ENCODE measurements at places on chromosomes 3 and 15.

DNA sequence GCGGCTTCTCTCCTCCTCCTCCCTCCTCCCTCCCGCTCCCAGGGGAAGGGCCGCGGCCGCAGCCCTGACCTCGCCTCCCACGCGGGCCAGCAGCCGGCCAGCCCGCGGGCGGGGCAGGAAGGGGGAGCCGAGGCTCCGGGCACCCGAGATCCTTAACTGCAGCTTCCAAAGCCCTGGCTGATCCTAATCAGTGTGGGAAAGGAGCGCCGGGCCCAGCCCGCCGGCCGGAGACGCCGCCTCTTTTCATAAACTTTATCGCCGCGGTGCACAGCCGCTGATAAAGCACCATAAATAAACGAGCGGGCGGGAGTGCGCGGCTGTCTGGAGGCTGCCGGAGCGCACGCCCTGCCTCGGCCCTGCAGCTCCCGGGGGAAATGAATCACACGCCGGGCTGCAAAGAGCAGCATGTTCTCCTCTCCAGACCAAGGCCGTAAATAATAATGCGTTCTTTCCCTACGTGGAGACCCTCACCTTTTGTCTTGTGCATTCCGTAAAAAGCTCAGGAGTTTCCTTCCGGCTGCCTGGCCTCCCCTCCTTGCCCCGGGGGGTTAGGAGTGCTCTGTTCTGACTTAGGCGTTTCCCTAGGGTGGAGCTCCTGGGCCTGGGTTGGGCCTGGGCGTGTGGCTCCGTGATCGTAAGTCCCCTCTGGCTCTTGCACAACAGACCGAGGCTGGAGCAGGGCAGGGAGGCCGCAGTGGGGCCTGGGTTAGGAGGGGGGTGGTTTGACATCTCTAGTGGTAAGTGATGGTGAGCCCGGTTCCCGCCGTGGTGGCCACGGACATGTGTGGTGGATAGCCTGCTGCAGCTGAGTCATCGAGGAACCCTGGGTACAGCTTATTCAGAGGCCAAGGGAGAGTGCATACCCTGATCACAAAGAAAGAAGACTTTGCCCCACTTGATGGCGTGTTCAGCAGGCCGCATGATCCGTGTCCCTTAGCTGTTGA, 132.6 kb upstream of the HES1 start:
- DNase-seq, result no peak

DNA sequence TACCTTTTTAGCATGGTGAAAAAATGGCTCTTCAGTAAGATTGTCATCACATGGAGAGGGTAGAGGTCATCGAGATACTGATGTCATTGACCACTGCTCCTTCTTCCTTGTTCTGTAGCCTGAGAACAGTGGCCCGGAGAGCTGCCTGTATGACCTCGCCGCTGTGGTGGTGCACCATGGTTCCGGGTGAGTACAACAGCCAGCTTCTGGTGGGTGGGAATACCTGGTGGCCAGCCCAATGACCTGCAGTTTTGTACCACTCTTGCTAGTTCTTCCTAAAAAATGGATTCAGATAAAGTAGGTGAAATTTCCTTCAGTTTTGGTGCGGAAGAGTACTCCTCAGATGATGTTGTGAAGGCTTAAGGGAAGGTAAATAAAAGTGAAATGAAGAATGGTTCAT, 8.4 kb upstream of the FBXL22 start:
- DNase-seq, result no peak

DNA sequence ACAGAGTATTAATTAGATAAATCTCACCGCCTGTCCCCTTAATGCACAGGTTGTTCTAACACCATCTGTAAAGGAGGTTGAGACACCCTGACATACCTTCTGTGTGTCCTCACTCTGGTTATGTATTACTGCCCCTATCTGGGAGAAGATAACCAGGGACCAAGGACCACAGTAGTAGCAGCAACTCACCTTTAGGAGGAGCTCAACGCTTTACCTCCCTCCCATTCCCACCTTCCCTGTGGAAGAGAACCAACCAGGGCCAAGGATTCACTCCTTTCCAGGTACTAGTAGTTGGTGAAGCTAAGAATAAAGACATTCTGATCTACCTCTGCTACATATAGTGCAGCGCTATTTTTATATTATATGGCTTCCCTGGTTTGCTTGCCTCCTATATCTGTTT, 232.6 kb downstream of the MEX3B start:
- no peak for DNase-seq

- no peak for DNase-seq
Measured at GRCh38 chr3:62027241-62027640, 346.1 kb downstream of the FEZF2 start.

DNA sequence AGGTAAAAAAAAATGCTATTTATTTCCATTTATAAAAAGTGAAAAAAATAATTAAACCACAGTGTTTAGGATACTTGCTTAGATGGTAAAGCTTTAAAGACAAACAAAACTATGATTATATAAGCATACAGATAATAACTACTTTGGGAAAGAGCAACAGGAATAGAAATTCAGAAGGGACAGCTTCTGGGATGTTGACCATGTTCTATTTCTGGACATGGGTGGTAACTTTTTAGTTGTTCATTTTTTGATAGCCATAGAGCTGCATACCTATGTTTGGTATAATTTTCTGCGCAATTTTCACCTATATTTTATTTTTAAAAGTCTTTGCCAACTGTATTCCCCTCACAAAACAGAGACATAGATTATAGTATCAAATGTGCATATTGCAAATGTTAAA, 572.0 kb upstream of the NR2F2 start:
- no peak for DNase-seq

GRCh38 chr15:55230051-55230670, 33.4 kb upstream of the RSL24D1 start:
- no peak for DNase-seq

- no peak for DNase-seq
Measured at GRCh38 chr15:65985387-65985786, 116.1 kb downstream of the RAB11A start.

DNA sequence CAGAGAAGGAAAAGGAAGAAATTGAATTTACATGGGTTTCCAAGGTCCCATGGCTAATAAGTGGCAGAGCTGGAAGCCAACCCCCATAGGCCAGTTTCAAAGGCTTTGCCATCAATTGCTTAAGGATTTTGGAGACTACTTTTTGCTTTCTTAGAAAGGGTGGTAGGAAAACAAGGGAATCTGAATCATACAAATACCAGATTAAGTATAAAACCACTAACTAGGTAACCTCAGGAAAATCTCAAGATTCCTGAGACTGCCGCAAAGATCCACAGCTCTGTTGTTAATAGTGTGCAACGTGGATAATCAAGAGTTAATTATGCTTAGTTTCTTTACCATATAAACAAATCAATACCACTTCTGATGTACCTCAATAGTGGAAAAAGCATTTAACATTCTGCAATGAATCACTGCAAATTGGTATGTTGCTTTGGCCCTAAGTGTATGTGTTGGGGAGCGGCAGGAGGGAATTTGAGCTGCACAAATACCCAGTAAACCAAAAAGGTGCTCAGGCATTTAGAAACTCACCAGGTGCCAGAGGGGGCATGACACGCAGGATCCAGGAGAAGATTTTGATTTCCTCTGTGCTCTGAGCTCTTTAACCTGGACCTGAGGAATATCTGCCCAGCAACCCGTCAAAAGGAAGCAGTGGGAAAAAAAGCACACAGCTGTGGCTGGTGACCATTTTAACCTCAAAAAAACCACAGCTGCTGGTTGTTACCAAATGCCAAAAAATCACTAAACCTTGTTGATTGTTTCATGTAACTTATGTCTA, 22.0 kb downstream of the AADAC start:
- DNase-seq, result no peak

DNA sequence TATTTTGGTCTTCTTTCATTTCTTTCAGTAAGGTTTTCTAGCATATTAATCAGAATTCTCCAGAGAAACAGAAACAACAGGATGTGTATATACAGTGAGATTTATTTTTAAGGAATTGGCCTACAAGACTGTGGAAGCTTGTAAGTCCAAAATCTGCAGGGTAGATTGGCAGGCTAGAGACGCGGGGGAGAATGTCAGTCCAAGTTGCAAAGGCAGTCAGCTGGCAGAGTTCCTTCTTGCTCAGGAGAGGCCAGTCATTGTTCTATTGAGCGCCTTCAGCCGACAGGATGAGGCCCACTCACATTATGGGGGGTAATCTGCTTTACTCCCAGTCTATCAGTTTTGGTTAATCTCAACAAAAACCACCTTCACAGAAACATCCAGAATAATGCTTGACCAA, 133.4 kb upstream of the UBE3A start:
- DNase-seq, result no peak

DNA sequence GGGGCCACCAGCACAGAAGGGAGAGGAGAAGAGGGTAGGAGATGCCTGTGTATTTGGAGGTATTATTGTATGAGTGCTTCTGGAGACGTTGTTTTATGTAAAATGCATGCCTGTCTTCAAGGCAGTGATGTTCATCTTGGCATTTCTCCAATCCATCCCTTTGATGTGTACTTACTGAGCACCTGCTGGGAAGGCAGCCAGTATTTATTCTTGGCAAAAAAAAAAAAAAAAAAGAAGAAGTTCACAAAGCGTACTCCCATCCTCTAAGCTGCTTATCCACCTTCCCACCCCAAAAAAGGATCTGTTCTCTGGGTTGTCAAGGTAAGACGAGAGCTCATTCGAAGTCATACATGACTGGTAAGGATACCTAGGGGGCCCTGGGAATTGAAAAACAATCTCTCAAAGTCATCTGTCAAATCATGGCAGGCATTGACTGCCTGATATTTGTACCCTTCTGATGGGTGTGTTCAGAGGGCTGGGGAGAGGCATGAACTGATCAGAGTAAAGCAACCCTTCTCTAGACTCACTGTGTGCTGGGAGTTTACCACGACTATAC, 30.0 kb upstream of the SLC6A1 start:
- no peak for DNase-seq

DNA sequence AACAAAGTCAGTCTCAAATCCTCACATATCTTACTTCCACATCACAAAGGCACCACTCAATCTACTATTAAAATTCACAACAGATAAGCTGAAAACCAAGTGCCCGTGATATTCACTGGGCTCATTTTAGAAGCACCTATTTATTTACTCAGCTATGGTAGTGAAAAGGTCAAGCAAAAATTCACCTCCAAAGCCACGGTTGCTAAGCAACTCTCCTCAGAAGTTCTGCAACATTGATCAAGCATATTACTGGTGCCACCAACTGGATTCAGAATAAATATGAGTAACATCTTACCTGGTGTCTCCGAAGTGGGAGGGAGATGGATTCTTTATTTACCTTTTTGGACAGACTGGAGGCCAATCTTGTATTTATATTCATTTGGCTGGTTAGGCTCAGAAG, 714.8 kb downstream of the FHIT start:
- no peak for DNase-seq

GRCh38 chr15:81856001-81856633, 189.7 kb downstream of the MEX3B start:
- no peak for DNase-seq

- no peak for DNase-seq
Measured at GRCh38 chr3:197794115-197794514, 3.1 kb downstream of the LRCH3 start.

DNA sequence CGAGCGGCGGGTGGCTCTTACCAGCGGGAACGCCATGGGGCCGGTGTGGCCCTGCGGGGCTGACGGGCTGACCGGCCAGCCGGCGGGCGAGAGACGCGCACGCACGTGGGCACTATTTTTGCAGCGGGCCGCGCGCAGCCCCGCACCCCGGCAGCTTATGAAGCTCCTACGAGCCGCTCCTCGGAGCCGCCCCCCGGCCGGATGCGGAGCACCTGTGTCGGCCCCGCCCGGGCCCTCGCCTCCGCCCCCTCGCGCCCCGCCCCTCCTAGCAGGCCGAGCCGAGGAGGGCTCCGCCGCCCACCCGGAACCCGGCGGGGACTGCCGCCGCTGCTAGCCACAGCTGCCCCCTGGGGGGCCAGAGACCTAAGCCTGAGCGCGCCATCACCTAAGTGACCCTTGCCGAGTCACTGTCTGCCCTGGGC, 683 bp upstream of the CPEB1 start:
- no peak for DNase-seq

DNA sequence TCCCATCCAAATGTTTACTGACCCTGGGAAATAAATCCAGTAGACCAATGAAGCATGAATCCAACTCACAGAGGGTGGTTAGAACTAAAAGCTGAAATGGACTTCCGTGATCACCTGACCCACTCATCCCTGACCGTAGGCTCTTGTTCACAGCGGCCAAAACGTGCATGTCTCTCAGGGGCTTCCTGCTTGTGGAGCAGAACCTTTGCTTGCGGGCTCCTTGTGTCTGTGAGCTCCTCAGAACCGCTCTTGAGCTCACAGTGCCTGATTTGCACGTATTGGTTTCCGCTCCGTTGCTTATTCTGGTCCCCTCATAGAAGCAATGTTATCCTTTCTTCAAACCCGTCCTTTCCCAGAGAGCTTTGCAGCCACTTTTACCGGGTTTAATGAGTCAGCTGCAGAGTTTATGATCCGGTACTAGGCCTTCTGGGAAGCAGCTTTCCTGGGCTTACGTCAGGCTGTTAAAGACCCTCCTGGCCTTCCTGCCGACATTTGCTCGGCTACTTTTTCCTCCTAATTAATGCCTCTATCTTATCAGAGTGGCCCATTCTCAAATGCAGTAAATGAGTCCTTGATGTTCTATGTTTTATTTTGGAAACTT, 35.4 kb downstream of the LIPC start:
- no peak for DNase-seq

GRCh38 chr3:4583416-4583815, 90.3 kb downstream of the ITPR1 start:
- DNase-seq, result no peak

DNA sequence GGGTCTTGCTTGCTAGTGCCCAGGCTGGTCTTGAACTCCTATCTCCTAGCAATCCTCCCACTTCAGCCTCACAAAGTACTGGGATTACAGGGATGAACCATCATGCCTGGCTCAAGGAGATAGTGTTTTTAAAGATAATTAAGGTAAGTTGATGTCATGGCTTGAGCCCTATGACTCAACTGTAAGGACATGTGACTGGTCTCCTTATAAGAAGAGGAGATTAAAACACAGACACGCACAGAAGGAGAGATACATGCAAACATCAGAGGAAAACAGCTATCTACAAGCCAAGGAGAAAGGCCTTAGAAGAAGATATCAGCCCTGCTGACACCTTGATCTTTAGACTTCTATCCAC, 220.4 kb upstream of the GADL1 start:
- no peak for DNase-seq

- DNase-seq, result no peak
Measured at GRCh38 chr3:105691633-105692032, 177.2 kb downstream of the CBLB start.

DNA sequence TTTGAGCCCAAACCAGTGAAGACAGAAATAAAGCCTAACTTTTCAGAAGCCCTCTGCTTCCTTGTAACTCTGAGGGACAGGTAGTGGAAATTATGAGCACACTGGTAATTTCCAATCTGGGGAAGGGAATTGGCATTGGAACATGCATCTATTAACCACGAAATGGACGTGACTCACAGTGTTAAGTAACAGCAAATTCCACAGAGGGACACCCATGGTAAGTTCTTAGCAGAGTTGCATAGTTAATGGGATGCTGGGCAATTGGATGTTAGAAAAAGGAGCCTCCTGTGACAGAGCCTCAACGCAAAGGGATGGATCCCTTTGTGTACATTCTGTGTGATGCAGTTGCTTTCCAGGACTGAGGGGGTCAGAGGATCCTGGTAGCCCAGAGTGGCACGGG, 168.6 kb downstream of the SEMA6D start:
- DNase-seq, result no peak

GRCh38 chr3:52328536-52329080, 12.5 kb downstream of the DNAH1 start:
- no peak for DNase-seq

- DNase-seq, result no peak
Measured at GRCh38 chr3:143428294-143428693, 308.7 kb downstream of the CHST2 start.

- DNase-seq, result no peak
Measured at GRCh38 chr3:155320934-155321333, 27.5 kb upstream of the STRIT1 start.
